B cell (primary cell): ENCODE measurements at places on chromosomes 7 and 10. TPM values are rescaled to one million over a fixed set of nuclear protein-coding genes. Genes with fewer than 3 reads are reported as not detected.

- H3K27me3 ChIP-seq = no peaks in the 10 kb centered on the region
- no peak for DNase-seq
- H3K36me3 ChIP-seq = no peaks in the 10 kb centered on the region
Observed at GRCh38 chr10:16673443-16673842, 143.8 kb downstream of the RSU1 start.

VWDE gene
- total RNA-seq = not detected in 2 replicates

ADCK2 gene
- total RNA-seq = 32.6 and 33.7 TPM in 2 replicates

- DNase-seq = no peak
- no peaks in the 10 kb centered on the region for H3K36me3 ChIP-seq
- H3K4me1 ChIP-seq = no peaks in the 10 kb centered on the region
- H3K27ac ChIP-seq = no peak overlapping the region
- H3K4me3 ChIP-seq = no peak overlapping the region
- H3K27me3 ChIP-seq = no peaks in the 10 kb centered on the region
Observed at GRCh38 chr7:4066206-4066605, 615.9 kb upstream of the FOXK1 start.

DNA sequence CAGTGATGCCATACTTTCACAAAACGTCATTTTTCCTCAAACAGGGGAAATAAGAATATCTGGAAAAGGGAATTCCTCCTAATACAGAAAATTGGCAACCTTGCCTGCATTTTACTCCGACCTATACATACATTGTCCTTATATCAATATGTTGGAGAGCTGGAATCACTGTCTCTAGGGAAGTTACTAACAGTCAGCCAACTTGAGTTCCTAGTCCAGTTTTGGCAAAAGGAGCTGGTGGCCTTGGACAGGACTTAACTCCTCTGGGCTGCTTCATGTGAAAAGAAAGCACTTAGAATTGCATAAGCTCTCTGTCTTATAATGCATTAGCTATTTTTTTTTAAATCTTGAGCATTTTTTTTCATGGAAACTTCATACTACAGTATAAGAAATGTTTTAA lies 174.2 kb upstream of the HGF start:
- no peak for DNase-seq
- H3K27ac ChIP-seq = no peak overlapping the region
- no peak overlapping the region for H3K4me3 ChIP-seq

DNA sequence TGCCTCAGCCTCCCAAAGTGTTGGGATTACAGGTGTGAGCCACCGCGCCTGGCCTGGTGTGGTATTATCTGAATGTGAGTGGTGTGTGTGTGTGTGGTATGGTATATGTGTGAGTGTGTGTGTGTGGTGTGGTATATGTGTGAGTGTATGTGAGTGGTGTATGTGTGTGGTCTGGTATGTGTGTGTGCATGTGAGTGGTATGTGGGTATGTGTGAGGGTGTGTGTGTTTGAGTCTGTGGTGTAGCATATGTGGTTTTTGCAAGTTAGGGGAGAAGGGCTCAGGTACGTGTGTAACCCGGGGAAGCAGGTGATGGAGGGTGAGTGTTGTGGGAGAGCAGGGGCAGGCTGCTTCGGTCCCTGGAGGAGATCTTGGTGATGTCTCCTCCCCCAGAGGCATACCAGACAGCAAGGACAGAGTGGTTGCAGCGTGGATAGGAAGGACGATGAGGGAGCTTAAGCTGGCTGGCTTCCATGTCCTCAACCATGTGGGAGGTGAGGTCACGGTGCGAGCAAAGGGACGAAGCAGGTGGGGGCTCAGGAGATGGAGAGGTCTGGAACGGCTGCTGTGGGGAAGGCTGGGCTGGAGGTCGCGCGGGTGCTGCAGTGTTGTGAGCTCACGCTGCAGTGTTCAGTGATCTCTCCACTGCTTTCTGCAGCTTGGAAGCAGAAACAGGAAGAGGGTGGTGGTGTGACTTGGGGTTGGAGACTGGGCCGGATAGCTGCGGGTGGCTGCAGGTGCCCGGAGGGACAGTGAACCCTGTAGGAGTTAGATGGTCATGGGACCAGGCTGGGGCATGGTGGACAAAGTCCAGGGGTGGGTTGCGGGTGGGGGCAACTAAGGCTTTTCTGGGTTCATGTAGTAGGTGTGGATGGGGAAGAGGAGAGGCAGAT lies 5.0 kb downstream of the ZYX start:
- H3K4me1 ChIP-seq = peaks cover 34% of the 10 kb centered on the region
- peak; percentile 36 for DNase-seq
- no peaks in the 10 kb centered on the region for H3K36me3 ChIP-seq
- no peaks in the 10 kb centered on the region for H3K27me3 ChIP-seq

GRCh38 chr7:30864101-30864500 lies 47.6 kb upstream of the AQP1 start:
- no peaks in the 10 kb centered on the region for H3K4me1 ChIP-seq
- H3K27me3 ChIP-seq = no peaks in the 10 kb centered on the region
- no peak for DNase-seq

NANOS1 gene
- total RNA-seq = 0.24 and 0.69 TPM in 2 replicates

DNA sequence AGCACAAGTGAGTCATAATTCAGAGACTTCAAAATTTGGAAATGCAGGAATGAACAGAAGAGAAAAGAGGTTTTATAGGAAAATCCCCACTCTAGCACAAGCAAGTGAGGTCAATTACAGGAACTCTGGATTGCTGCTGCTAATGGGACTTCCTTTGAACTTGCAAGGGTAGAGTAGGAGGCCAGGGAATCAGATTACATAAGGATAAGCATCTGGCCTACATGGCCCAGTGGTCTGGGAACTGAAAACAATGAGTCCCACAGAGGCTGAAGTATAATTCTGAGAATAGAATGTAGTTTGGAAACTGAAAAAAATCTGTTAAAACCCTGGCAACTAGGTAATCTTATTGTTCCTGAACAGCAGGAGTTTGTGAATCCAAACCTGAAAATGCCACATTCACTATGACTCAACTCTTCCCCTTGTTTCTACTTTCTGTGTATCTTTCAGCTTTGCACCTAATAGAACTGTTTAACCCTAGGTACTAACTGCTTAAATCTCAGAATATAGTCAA lies 66.5 kb downstream of the CTNNA3 start:
- H3K27me3 ChIP-seq = no peaks in the 10 kb centered on the region
- H3K36me3 ChIP-seq = no peaks in the 10 kb centered on the region
- no peak overlapping the region for H3K27ac ChIP-seq
- H3K4me3 ChIP-seq = no peak overlapping the region
- H3K4me1 ChIP-seq = no peaks in the 10 kb centered on the region
- no peak for DNase-seq

GSTO2 gene
- 0.89 and 1.4 TPM in 2 replicates for total RNA-seq

DNA sequence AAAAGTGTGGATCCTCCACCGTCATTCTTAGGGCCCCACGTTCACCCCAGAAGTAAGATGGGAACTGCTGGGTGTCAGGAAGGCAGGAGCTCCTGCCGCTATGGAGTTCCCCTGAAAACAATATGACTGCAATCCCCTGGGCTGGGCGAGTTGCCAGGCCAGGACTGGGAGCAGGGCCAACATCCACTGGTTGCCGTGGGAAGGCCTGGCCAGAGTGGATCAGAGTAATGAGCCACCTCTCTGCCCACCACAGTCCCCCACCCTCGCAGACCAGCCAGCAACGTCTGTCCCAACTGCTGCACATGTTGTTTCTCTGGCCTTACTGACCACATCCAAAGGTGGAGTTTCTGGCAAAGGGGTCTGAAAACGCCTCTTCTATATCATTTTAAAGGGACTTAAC lies 86.6 kb downstream of the STRA8 start:
- H3K4me3 ChIP-seq = no peak overlapping the region
- no peaks in the 10 kb centered on the region for H3K36me3 ChIP-seq
- DNase-seq = no peak

- H3K36me3 ChIP-seq = no peaks in the 10 kb centered on the region
- DNase-seq = no peak
- no peak overlapping the region for H3K27ac ChIP-seq
- H3K4me3 ChIP-seq = no peak overlapping the region
- H3K4me1 ChIP-seq = no peaks in the 10 kb centered on the region
- H3K27me3 ChIP-seq = no peaks in the 10 kb centered on the region
Observed at GRCh38 chr10:112244197-112244596, 39.0 kb upstream of the TECTB start.

DNA sequence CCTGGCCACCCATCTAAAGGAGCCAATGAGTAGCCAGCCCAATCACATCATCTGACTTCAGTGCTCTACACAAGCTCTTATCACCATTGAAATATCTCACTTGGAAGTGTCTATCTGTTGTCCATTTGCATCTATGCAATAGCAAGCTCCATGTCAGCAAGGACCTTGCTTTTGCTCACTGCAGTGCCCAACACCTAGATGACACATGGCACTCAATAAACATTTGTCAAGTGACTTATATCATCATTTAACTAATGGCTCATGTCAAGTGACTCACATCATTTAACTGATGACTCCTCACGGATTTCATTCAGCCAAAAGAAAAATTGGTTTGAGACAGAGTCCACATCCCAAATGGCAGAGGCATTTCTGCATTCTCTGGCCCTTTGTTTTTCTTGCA lies 92.9 kb upstream of the ADAM12 start:
- DNase-seq = no peak
- H3K4me3 ChIP-seq = no peak overlapping the region
- H3K36me3 ChIP-seq = no peaks in the 10 kb centered on the region
- no peak overlapping the region for H3K27ac ChIP-seq

HOXA1 gene
- total RNA-seq = 0.37 and 0.87 TPM in 2 replicates

MLXIPL gene
- not detected in 2 replicates for total RNA-seq

- H3K4me1 ChIP-seq = no peaks in the 10 kb centered on the region
- H3K36me3 ChIP-seq = no peaks in the 10 kb centered on the region
- DNase-seq = no peak
- no peaks in the 10 kb centered on the region for H3K27me3 ChIP-seq
- H3K27ac ChIP-seq = no peak overlapping the region
Observed at GRCh38 chr7:26034391-26034790, 117.6 kb upstream of the NFE2L3 start.

DNA sequence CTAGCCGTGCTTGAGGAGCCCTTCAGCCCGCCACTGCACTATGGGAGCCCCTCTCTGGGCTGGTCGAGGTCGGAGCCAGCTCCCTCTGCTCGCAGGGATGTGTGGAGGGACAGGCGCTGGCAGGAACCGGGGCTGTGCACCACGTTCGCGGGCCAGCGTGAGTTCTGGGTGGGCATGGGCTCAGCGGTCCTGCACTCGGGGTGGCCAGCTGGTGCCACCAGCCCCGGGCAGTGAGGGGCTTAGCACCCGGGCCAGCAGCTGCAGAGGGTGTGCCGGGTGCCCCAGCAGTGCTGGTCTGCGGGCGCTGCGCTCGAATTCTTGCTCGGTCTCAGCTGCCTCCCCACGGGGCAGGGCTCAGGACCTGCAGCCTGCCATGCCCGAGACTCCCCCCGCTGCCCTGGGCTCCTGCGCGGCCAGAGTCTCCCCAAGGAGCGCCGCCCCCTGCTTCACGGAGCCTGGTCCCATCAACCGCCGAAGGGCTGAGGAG lies 90.8 kb upstream of the NRG3 start:
- no peak overlapping the region for H3K27ac ChIP-seq
- H3K36me3 ChIP-seq = no peaks in the 10 kb centered on the region

AKR1C3 gene
- 0.62 TPM in 1 of 2 replicates, not detected in the other for total RNA-seq

GRCh38 chr10:123538401-123539320 lies 127.5 kb upstream of the GPR26 start:
- peaks cover 34% of the 10 kb centered on the region for H3K4me1 ChIP-seq
- no peak overlapping the region for H3K27ac ChIP-seq
- DNase-seq = no peak
